ENCODE measurements at places on chromosomes 1 and 21.

- DNase-seq = no peak
Measured at GRCh38 chr1:12336413-12336812, 106.6 kb downstream of the VPS13D start.

- DNase-seq = no peak
Measured at GRCh38 chr1:203969846-203970245, 103.1 kb upstream of the SOX13 start.

GRCh38 chr21:41976611-41977010, 22.8 kb upstream of the C2CD2 start:
- no peak for DNase-seq

DNA sequence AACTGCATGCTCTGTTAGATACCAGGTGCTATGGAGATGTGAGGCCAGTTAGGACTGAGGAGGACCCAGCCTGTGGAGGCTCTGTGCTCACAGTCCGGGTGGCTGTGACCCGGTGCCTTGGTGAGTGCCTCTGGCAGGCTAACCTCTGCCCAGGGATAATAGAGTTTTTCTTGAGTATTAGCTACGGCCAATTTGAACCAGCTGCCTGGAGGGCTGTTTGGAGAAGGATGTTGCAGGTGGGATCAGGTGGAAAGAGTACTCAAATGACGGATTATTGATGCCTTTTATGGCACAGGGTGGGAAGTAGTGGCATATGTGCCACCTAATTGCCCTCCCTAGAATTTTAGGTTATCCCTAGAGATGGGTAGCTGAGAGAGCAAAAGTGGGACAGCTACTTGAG, 182.7 kb downstream of the GRIK3 start:
- no peak for DNase-seq

GRCh38 chr1:29540801-29541357, 304.6 kb downstream of the PTPRU start:
- no peak for DNase-seq

- no peak for DNase-seq
Measured at GRCh38 chr1:154181944-154182343, 10.0 kb downstream of the TPM3 start.

GRCh38 chr21:33894736-33895288, 20.8 kb downstream of the ATP5PO start:
- peak; percentile 83 for DNase-seq

Data from left ventricle myocardium superior (tissue), 1 donor.